Stimulated activated CD4-positive, alpha-beta T cell treated with anti-CD3 and anti-CD28 coated beads, TNF-alpha, amount 100 ng/mL, for 4 hours (primary cell): ENCODE measurements at places on chromosomes 13 and 19.
A peak's percentile ranks its signal among the peaks of the same experiment; 100 is the strongest.

GRCh38 chr13:94822356-94822755 is 110.0 kb upstream of the SOX21 start:
- DNase-seq: no peak

DNA sequence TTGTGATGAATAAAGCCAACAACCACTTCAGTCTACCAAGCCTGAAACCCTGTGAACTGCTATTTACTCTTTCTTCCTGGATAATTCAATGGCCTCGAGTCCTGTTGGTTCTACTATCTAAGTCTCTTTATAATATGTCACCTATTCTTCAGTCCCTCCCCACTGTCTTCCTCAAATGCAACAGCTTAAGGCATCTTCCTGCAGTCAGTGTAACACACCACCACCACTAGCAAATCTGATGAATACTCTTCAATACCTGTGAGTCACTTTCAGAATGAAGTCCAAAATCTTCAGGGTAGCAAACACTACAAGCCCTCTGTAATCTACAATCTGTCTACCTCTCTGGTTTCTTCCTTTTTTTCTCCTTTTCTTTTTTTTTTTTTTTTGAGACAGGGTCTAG is 32.9 kb downstream of the ZDHHC20 start:
- no peak for DNase-seq

DNA sequence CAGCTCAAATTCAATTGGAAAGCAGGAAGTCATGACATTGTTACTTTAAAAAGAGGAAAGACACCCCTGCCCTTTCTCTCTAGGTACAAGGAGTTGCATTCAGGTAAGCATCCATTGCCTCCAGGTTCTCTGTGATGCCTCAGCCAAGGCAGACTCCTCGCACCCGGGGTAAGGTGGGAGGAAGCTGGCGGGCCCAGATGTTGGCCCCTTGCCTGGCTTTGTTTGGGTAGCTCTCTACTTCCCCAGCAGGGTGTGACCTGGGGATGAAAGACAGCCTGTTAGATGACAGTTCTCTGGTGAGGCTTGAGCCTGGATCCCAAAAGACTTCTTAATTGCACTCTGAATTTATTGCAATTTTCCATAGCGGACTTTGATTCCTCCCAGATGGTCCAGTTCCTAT is 25.6 kb downstream of the SHISA2 start:
- DNase-seq: no peak

DNA sequence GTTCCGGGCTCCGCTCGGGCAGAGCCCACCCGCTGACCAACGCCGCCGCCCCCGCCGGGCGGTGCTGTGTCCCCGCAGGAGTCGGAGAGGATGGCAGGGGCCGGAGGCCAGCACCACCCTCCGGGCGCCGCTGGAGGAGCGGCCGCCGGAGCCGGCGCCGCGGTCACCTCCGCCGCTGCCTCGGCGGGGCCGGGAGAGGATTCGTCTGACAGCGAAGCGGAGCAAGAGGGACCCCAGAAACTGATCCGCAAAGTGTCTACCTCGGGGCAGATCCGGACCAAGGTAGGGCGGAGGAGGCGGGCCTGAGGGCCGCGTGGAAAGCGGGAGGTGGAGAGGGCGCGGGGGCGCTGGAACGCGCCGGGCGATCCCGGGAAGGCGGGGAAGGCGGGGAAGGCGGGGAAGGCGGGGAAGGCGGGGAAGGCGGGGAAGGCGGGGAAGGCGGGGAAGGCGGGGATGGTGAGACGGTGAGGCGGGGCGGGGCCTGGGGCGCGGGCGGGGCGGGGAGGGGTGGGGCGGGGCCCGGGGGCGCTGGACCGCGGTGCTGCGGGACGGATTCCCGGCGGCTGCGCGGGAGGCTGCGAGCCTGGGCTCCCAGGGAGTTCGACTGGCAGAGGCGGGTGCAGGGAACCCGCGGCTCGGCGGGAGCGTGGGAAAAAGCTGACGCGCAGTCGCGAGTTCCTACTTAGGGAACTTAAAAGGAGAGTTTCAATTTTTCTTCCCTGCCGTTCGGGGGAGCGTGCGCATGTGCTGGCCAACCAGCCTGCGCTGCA is 421 bp downstream of the DGKH start:
- peak; percentile 40 for DNase-seq

DNA sequence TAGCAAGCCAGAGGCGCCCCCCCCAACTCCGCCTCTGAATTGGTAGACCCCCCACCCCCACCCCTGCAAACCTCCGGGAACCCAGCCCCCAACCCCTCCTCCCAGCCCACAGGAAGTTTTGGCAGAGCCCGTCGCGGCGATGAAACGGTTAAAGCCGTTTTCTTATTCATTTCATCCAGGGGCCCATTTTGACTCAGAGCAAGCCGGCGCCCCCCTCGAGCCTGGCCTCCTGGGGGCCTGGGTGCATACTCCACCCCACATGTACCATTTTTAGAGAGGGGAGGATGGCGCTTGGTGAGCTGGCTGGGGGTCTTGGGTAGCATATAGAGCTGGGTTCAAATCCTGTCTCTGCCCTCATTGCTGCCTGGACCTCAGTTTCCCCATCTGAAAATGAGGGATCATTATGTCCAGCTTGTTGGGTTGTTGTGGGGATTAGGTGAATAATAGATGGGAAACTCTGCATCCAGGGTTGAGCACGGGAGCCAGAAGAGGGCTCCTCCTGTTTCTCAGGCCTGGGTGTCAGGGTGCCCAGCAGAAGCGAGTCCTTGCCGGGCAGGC is 7.9 kb upstream of the JUNB start:
- no peak for DNase-seq

DNA sequence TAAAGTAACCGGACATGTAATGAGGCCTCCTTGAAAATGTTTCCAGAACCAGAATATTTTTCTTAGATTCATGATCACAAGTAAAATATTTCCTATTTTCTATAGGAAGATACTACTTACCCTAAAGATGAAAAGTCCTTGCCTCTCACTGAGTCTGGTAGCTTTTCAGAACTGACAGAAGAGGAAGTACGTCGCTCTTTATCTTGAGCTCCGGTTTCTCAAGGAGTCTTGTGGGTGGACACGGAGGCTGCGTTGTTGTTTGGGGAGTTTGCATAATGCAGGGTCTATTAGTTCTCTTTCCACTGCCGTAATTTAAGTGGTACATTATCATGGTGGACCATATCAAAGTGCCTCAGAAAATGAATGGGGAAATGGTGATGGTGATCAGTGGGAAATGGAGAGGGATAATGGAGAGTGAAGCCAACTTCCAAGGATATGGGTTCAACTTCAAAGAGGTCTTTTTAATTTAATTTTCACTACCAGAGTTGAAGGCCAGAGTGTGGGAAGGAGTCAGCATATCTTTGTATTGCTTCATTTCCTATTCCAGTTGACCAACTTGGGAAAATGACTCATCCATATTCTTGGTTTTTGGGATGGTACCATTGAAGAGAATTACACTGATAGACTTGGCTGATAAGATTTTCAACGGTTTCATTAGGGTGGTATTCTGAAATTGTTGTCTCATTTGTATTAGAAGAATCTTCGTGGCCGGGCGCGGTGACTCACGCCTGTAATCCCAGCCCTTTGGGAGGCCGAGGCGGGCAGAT is 23.4 kb downstream of the MBD3L2B start:
- DNase-seq: no peak

DNA sequence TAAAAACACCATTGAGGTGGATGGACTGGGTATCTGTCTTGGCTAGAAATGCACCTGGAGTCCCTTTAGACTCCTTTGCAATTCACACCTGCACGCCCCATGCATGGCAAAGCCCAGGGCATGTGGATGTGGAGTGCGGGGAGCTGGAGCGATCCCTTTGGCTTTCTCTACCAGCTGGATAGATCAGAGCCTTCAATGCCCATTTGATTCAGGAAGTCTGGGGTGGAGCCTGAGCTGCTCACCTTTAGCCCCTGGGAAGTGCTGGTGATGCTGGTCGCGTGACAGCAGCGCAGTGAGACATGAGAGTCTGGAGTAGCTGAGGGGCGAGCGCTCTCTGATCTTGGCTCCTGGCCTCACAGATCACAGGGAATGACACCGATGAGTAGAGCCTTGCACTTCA is 4.8 kb upstream of the ZNF536 start:
- DNase-seq: no peak

- DNase-seq: no peak
These were observed 1.0 kb downstream of the SMIM24 start for GRCh38 chr19:3479177-3479833.

DNA sequence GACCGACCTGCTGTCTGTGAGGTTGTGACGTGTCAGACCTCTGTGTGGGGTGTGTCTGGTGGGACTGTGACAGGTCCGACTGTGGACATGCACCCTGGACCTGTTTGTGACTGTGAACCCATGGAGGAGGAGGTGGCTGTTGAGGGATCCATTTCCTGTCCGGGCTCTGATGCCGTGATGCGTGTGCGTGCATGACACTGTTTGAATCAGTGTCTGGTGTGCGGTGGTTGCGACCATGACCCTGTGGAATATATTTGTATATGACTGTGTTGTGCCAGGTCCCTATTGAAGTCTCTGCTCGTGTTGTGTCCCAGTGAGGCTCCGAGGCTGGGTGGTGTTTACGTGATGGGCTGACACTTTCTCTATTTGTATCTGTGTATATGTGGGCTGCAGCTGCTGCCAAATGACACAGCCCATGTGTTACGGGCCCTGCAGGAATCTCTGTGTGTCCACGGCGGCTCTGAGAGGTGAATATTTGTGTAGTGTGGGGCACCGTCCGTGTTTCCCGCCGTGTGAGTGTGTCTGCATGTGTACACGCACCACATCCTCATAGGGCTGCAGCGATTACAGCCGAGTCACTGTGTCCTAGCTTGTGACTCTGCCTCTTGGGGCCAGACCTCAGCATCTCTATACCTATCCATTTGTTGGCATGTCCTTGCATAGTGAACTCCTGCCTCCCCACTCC is 18.3 kb downstream of the CCDC97 start:
- DNase-seq: no peak

DNA sequence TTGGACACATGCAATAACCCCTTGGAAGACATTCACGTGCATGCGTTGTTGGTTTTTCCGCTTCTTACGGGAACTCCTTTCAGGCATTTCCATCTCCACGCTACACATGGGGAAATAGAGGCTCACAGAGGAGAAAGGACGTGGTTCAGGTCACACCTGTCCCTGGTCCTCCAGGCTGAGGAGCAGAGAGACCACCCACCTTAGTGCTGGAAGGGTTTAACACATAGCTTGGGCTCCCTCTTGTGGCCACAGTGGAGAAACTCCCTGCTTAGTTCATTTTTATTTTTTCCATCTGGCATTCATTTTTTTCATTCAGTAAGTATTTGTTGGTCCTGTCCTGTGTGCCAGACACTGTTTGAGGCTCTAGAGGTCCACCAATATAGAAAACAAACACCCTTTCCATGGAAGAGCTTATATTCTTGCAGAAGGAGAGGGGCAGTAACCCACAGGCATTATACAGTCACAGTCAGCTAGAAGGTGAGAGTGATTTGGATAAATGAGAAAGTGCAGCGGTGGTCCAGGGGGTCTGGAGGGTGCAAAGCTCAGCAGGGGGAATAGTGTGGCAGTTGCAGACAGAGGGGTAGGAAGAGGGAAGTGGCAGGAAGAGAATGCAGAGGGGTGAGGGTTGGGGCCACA is 24.2 kb upstream of the TTYH1 start:
- DNase-seq: peak; percentile 32

DNA sequence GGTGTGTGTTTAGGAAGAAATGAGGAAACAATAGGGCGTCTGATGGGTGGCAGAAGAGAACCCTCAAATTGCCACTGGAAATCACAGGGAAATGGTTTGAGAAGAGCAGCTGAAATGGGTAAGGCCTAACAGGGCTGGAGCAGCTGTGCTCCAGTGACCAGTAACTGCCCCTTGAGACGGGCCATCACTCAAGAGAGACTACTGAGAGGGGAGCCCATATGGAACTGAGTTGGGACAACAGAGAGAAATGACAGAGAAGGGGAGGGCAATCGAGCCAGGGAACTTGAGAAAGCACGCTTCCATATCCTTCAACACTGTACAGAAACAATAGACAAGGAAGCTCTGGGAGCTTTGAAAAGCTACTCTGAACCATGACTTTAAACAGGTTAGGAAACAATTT is 175.2 kb upstream of the RNF113B start:
- DNase-seq: no peak

- no peak for DNase-seq
These were observed 2.0 kb downstream of the CAMSAP3 start for GRCh38 chr19:7597689-7598088.

- DNase-seq: no peak
These were observed 74.5 kb downstream of the NBEA start for GRCh38 chr13:35016362-35017112.

DNA sequence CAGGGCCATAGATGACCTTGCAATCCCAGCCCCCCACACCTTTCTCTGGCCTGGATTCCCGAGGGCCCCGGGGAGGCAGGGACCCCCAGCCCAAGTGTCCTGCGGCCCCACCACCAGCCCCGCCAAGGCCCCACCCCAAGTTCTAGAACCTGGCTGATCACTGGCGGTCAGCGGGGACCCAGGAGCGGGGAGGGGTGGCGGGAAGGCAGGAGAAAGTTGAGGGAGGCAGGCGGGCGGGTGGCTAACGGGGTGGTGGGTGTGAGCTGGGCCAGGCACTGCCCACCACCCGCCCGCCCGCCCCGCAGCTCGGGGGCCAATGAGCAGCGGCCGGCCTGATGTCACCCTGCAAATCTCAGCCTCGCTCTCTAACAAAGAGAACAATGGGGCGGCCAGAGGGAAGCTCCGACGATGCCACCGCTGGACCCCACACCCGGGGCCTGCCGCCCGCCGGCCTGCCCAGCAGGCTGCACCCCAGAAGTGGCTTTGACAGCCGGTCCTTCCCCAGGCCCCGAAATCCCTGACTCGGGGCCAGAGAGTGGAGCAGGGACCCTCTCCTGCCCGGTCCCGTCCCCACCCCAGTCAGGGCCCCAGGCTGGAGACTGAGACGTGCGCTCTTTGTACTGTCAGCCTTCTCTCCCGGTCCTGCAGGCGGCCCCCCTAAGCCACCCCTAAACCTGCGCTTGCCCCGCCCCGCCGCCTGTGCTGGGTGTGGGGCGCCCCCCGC is 1.6 kb downstream of the MEX3D start:
- no peak for DNase-seq

DNA sequence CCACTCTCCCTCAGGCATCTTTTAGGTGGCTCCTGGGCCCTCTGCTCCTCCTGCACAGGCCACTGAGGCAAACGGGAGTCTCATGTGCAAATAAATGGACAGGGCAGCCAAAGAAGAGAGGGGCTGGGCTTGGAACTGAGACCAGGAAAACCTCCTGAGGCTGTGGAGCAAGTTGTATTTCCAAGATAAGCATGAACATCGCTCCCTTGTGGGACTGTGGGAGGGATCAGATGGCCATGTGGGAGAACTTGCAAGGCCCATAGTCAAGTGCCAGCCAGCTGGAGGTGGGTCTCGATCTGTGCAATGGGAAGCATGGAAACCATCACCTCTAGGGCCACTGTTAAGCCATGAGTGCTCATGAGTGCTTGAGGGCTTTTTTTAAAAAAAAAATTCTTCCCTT is 24.9 kb downstream of the MED26 start:
- no peak for DNase-seq

- DNase-seq: no peak
These were observed 898.2 kb downstream of the UQCRFS1 start for GRCh38 chr19:28314756-28315155.

DNA sequence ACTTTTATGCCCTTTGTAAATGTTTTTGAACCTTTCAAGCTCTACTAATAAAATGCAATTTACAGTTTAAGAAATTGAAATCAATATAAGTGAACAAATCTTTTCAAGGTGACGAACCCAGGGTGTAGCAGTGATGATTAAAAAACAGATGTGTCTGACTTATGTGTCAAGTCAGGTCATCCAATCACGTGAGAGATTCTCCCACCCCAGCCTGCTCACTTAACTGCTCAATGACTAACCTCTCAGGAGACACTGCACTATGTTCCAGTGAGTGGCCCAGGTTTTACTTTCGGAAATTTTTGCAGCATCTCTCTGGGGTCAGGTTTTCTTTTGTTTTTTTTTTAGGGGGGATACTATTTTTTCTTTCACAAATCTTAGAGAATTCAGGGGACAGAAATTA is 60.7 kb downstream of the ZNF429 start:
- DNase-seq: no peak
